NCI-H748 treated with DMSO at 0.1 percent for 48 hours (cell line): ENCODE measurements at places on chromosomes 5 and 9.

GRCh38 chr5:122984425-122984824 lies 52.1 kb downstream of the PPIC start:
- no peak for DNase-seq

DNA sequence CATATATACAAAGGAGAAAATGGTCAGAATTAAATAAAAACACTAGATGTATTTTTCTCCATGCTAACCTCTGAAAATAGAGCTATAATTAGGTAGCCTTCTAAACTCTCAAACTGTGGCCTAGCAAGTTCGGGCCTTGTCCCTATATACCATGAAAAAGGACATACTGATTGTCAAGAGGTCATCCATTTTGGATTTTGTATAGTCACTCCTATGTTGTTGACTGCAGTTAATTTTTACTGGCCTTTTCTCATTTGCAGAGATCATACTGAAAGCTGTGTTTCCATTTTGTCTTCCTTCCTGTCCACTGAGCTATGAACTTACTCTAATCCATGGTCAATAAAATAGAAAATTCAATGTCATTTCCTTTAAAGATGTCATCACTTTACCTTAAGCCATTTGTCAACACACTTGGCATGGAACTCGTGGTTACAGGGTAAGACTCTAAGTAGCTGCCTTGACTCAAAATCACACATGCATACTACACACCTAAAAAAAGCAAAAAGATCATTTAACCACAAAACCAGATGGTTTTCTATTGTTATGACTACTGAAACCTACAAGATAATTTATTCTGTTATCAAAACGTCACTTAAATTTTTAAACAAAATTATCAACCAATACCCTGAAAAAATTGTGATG lies 58.0 kb downstream of the RNF38 start:
- no peak for DNase-seq

- no peak for DNase-seq
Observed at GRCh38 chr5:103562453-103563157, at the start of gene NUDT12. NUDT12 (minus strand) TSS chr5:103562789; CDS start chr5:103560248, 2,541 bp downstream.

DNA sequence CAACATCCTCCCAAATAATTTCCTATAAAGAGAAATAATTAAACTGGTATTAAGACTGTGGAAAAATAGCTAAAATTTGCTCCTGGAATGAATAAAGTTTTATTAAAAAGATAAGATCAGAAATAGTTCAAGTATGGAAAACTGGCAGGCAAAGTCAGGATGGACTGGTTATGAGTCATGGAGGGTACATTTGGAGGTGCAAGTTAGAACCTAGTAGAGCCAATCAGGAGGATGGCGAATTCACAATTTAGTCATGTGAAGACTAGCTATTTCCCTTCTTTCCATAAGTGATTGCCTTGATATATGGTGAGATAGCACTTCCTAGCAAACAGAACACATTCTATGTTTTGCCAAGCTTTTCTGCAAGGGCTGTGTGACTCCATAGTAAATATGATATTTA lies 1303.5 kb downstream of the EFNA5 start:
- no peak for DNase-seq

DNA sequence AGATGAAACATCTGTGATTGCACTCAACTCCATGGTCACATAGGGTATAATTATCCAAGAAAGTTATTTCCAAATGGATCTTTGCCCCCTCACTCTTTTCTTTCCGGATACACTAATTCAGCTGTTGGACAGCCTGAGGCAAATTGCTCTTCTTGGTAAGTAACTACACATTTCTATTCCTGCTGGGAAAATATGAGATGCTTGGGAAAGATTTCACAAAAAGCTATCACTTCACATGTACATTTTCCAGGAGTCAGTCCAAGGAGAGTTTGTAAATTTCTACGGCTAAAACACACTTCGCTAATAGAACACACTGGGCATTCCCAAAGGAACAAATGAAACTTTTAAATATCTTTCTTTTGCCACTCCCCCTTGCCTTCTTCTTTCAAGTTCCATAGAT lies 123.0 kb upstream of the GRIA1 start:
- no peak for DNase-seq

DNA sequence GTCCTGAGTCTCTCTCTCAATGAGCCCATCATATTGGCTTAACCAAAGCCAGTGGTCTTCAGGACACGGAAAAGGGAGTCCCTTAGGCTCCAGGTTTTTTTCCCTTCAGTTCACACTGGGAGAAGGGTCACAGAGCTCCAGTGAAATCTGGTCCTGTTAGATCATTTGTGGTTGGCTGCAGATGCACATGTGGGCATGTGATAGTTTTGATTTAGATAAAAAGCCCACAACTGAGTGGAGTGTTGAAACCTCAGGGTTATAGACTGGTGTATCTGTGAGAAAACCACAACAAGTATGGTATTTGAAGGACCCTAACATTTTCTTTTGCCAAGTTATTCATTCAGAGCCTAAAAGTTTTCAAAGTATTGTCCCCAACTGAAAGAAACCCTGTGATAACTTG lies 46.7 kb downstream of the PRLR start:
- DNase-seq, result no peak

- no peak for DNase-seq
Observed at GRCh38 chr9:120736881-120737280, 22.6 kb upstream of the MEGF9 start.

GRCh38 chr9:103364753-103365152 lies 369.6 kb downstream of the CYLC2 start:
- DNase-seq, result no peak

GRCh38 chr9:72420783-72421182 lies 55.8 kb upstream of the ZFAND5 start:
- no peak for DNase-seq

GRCh38 chr5:164235300-164235891 lies 730.0 kb downstream of the MAT2B start:
- no peak for DNase-seq

- DNase-seq, result no peak
Observed at GRCh38 chr5:75712091-75712490, 5.1 kb downstream of the POC5 start.

- peak; percentile 78 for DNase-seq
Observed at GRCh38 chr9:108083160-108083750, 593.7 kb upstream of the KLF4 start.

- no peak for DNase-seq
Observed at GRCh38 chr9:131677049-131677443, 62.8 kb downstream of the RAPGEF1 start.

GRCh38 chr5:158058208-158059120 lies 199.5 kb upstream of the CLINT1 start:
- no peak for DNase-seq

DNA sequence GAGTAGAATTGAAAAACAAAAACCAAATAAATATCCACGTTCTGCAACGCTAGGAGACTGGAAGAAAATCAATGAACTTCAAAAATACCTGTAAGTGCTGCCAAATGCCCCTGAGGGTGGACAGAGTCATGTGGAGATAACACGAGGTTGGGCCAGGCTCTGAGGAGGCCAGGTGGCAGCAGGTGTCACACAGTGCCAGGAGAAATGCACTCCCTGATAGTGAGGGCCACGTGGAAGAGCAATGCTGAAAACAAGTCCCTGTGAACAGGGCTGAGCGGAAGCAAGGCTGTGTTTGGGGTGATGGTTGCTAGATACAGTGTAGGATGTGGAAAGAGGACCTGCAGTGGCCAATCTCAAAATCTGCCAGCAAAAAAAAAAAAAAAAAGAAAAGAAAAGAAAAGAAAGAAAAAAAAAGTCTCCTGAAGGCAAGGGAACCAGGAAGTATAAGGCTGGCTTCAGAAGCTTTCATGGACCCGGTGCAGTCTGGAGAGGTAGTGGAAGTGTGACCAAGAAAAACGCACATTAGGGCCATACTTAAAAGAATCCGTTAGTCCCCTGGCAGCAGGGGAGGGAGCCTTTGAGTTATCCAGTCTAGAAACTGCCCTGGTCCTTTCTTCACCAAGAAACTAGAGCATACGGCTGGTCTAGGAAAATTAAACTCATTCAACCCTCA lies 16.8 kb downstream of the C1QTNF3 start:
- no peak for DNase-seq

DNA sequence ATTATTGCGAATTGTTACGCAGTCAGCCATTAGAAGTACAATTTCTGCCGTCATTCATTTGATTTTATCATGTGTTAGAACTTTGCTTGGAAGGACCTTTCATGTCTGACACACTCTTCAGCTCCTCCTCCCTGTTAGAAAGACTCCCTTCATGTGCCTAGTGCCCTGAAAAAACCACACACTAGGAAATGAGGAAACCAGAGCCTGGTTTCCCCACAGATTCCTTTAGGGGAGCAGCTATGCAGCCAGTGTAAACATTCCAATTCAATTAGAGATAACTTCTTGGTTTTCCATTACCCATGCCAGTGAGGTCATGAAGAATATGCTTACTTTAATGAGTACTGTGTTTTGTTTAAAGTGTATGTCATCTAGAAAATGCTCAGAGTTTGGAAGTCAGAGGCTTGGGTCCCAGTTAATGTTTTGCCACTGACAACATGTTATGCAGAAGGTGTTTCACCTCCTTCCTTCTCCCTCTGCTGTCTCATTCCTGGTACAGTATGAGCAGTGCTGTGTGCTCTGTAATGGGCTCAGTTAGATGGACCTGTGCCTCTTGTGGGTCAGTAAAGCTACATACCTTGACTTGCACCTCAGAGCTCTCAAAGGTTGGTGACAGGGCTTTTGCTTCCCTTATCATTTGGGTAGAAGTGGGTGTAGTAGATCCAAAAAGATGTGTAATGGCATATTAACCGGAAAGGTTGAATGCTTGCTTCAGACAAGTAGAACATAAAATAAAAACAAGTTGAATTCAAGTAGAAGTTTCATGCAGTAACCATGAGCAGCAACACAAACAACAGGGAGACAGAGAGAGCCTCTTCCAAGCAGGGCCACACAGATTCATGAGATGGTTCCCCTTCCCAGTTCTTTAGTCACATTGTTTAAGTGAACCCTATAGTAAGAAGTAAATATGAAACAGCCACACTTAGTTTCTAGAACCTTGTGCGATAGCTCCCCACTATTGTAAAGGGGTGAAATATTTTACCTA lies 52.6 kb upstream of the TNFAIP8 start:
- no peak for DNase-seq

GRCh38 chr5:10789021-10789420 lies 28.0 kb upstream of the DAP start:
- no peak for DNase-seq

- DNase-seq, result no peak
Observed at GRCh38 chr9:78856781-78857180, 559.9 kb downstream of the PSAT1 start.

GRCh38 chr5:5481206-5481605 lies 58.7 kb downstream of the ICE1 start:
- DNase-seq, result no peak

DNA sequence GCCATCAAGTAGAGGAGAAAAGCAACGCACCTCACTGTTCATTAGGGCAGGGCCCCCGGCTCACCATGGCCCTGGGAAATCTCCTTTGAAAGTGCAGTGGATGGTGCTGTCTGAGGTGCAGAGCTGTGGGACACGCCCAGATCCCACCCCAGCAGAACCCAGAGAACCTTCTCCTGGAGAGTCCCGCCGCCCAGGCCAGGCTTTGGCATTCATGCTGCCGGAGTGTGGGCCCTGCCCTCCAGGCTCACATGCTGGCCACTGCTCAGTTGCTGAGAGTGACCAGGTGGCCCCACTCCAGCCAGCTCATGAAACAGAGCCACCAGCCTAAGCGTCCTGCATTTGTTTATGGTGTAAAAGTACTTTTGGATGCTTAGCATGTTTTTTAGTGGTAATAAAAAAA lies 23.8 kb upstream of the LRRC14B start:
- DNase-seq, result no peak

GRCh38 chr5:146890731-146891440 lies 12.3 kb upstream of the PPP2R2B start:
- DNase-seq, result no peak

DNA sequence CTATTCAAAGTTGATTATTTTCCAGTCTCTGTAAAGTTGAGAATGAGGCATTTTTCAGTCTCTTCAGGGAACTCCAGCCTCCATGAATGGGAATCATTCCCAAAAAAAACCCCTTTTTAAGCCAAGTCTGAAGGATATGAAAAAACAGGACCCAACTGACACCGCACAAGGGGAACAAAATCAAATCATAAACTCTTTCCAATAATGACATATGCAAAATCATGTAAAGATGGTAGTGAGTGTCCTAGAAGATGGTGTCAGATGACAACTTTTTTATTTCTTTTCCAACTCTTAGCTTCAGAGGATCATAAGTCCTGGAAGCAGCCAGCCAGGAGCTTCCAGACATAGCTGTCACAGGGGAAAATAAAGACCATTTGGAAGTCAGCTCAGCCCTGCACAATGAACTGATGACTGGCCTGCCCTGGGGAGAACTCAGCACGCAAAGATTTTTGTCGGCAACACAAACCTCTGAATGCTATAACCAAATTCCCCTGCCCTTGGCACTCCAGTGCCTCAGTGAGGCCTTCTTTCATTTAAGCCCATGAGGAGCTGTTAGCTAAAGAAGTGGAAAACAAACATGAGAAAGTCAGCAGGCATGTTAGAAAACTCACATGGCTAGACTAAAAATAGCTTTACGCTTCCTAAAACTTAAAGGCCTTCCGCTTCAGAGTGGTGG lies 85.4 kb downstream of the SLC1A3 start:
- DNase-seq, result no peak

DNA sequence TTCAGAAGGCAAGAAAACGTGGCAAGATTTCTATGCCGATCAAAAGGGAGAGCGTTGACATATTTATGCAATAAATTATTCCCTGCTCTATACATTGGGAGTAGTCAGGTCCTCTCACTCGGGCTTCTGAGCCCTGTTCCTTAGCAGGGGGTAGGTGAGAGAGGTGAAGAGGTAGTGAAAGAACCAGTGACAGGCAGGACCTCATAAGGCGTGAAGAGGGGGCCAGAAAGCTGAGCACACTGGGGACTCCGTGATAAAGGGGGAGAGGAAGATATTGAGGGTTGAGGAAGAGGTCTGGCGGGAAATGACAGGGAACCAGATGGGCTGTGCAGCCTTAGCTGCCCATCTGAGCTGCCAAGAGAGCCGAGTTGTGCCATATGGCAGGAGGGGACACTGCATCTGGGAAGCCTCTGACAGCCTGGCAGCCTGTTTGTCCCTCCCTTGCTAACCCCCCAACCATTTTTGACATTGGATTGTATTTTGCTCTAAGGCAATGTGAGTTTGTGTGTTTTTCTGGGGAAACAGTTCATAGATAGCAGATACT lies 782 bp upstream of the CDC20B start:
- no peak for DNase-seq

DNA sequence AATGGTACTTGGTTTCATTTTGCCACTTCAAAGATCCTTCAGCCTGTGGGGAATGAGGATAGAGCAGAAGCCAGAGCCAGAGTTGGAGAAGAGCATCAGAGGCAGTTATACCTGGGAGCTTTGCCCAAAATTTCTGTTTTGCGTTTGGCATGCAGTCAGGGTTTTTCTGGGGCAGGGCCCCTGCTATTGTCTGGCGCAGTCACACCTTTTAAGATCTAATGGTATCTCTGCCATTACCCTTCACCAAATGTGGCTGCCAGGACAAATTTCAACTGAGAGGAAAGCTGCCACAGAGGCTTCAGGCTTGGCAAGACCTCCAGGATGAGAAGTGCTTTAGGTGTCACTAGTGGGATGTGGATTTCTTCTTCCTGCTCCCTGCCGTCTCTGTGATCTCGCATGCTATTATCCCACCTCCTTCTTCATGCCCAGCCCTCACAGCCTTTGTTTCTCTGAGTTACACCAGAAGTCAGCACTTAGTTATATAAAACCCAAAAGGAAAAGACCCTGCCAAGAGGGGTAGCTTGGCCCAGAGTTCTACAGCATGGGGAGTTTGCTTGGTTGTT lies 357.0 kb downstream of the TLE4 start:
- DNase-seq, result no peak
